ENCODE measurements at places on chromosomes 1 and 21.

DNA sequence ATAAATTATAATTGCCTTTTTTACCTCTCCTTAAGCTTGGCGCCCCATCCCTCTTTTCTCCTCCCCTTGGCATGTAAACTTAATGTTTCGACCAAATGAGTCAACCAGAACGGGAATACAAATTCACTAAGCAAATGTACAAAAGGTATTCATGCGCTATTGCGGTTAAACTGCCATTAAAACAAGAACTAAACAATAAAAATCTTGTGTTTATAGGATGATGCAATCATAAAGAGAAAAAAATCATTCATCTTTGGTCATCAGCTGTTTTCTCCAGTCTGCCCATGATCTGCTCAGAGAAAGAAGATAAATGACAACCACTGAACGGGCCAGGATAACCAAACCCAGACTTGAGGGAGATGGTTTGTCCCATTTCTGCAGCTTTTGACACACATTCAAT, 534.2 kb upstream of the PLXNA2 start:
- no peak for DNase-seq

DNA sequence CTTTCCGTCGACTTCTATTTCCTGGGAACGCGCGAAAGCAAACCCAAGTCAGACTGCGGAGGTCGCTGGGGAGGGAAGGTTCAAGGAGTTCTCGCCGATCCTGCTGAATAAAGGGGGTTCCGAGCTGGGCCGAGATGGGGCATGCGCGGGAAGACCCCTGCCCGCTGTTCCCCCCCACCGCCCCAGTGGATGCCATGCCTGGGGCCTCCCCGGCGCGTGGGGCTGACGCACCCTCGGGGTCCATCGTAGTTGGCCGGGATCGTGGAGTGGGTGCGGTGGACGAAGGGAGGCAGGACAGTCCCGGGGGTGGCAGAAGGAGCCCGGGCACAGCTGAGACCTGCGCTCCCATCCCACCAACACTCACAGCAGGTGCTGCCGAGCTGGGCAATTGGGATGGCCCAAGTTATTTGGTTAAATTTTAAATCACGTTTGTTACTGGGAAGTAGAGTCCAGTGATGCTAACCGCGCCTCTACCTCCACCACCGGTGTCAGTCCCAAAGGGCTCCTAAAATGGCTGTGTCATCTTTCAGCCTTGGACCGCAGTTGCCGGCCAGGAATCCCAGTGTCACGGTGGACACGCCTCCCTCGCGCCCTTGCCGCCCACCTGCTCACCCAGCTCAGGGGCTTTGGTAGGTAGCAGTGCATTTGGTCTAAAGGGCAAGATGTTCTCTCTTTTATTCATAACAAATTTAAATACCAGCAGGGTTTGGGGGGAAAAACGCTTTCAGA, 801 bp downstream of the MX1 start:
- peak; percentile 13 for DNase-seq

DNA sequence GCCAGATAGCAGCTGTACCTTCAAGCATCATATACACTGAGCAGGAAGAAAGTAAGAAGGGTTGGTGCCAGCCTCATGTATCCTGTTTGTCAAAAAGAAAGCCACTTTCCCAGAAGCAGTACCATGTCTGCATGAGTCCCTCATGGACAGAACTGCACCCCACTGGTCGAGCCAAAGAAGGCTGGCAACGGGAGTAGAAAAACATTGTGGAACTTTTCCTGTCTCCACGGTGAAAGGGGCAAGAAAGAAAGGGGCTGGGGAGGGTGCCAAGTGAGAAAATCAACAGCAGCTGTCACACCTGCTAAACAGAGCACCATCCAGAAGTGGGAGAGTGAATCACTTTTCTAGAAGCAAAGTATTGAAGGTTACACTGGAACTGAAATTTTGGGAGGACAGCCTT, 621.7 kb downstream of the LMO4 start:
- DNase-seq, result no peak

GRCh38 chr1:75233302-75233929, 99.2 kb downstream of the LHX8 start:
- no peak for DNase-seq

DNA sequence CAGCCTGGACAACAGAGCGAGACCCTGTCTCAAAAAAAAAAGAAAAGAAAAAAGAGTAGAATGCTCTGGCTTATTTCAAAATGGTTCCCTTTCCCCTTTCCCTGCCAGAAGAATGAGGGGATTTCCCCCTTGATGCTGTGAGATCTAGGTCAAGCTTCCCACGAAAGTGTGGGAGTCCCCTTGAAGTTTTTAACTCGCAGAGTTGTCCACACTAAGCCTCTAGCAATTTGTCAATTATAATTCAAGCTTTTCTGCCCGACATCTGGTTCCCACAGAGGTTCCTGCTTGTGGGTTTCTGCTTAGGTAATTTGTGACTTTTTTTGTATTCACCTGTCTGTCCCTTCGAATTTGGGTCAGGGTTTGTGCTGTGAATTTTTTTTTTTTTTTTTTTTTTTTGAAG, 62.8 kb downstream of the ZFYVE9 start:
- DNase-seq, result no peak

DNA sequence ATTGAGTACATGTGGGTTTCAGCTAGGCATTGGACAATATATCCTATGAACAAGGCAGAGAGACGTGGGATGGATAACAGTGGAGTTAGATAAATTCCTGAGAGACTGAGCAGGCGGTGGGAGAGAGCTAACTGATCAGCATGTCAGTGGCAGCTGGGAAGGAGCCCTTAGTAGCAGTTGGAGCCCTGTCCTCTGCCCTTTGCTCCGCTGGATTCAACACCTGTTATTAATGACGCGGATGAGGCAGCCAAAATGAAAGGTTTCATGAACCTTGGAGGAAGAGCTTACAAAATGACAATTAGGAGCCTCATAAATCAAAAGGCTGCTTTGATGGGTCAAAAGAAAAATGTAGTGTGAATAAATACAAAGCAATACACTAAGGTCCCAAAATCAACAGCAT, 16.1 kb downstream of the UBIAD1 start:
- no peak for DNase-seq

DNA sequence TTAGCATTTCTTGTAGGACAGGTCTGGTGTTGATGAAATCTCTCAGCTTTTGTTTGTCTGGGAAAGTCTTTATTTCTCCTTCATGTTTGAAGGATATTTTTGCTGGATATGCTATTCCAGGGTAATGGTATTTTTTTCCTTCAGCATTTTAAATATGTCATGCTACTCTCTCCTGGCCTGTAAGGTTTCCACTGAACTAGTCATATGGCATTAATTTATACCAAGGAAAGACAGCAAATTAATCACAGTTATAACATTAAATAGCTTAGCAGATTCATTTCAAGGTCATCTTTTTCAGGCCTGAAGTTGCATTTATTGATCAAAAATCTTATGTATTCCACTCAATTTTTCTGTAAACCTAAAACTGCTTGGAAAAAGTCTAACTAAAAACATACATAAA, 54.9 kb downstream of the AK5 start:
- DNase-seq, result no peak

DNA sequence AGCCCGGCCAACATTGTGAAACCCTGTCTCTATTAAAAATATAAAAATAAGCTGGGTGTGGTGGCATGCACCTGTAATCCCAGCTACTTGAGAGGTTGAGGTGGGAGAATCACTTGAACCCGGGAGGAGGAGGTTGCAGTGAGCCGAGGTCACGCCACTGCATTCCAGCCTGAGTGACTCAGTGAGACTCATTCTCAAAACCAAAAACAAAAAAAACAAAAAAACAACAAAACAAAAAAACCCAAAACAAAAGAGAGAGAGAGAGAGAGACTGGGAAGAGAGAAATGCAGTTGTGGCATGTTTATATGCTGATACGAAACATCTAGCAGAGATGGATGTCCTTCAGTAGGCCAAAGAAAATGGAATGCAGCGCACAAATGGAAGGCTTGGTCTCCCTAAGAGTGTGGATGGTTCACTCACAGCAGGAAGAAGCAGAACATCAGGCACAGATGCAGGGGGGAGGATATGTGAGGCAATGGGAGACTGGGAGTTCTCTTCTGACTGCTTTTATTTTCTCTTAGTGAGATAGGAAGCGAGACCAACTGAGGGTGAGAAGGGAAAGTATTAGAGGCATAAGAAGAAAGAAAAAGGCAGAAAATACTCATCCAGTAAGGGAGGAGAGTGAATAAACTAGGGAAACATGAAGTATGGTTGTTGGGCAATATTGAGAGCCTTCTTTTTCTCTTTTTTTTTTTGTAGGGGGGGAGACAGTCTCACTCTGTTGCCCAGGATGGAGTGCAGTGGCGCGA, 16.0 kb downstream of the THEM4 start:
- no peak for DNase-seq

DNA sequence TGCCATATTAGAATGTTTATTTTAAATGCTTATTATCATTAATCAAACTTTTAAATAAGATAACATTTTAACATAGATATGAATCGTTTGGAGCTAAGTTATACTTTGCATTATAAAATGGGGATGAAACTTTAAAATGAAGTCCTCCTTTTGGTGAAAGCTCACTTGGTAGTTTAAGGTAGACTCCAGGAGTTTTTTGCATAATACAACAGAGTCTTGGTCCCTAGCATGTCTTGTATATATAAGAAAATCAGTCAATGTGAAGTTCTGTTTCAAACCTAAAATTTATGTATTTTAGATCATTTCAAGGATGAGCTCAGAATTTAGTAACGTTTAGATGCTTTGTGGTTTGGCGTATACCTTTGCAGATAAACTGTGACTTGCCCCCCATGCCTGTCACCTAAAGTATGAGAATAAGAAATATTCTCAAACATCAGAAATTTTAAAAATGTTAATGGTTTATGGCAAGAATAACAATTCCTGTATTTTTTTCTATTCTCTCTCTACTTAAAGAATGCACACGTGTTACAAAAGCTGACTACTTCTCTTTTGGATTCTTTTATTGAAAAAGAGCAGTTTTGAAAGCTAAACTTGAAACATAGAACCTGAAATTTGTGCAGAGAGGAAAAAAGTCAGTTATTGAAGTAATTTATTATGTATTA, 3.8 kb downstream of the NFIA start:
- DNase-seq, result no peak

GRCh38 chr21:45112371-45112770, 38.0 kb downstream of the ADARB1 start:
- DNase-seq, result no peak

DNA sequence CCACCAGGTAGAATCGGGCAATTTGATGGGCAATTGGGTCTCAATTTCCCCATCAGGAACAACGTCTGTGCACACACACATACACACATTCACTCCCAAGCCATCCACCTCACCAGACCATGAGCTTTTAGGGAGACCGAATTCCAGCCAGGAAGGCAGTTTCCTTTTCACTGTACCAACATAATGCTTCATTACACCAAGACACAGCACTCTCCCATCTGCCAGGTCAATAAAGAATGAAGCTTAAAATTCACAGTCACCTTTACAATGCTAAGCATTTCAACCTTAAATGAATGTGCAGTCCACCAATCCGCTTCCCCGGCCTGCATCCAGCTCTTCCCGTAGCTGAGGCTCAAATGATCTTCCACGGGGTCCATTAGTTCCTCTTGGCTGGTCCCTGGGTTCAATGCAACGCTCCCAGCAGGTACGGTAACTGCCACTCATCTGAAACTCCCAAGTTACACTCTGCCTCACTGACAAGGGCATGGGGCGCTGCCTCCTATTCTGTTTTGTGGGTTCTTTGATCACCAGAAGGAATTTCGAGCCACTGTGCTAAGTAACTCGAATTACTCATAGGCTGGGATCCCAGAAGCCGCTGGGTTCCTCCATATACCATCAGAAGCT, 105.0 kb downstream of the SIM2 start:
- DNase-seq, result no peak

GRCh38 chr1:225418598-225418997, 9.2 kb downstream of the LBR start:
- no peak for DNase-seq

DNA sequence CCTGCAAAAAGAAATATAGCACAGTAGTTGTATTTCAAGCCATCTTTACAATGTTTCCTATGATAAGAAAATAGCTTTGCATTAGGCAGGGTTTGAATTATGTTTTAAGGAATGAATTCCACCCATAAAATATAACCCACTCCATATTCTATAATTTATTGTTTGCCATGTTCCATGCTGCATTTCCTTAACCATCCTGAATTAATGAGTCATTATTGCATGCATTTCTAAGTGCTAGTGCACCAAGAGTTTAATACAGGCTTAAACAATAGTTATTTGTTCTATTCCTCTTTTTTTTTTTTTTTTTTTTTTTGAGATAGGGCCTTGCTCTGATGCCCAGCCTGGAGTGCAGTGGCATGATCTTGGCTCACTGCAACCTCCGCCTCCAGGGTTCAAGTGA, 45.2 kb downstream of the MIGA1 start:
- no peak for DNase-seq

DNA sequence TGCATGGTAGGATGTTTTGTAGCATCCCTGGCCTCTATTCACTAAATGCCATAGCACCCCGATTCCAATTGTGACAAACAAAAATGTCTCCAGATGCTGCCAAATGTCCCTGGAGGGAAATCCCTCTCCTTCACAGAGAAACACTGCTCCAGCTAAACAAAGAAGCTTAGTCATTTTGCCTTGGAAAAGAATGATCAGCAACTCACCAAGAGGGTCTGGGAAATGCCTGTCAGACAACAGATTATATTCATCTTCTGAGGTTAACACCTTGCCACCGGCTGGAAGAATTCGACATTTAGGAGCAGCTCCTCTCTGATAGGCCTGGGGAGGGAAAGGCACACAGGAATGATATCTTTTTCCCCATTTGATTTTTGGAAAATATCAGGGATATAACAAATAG, 84.4 kb downstream of the NIBAN1 start:
- DNase-seq, result no peak

DNA sequence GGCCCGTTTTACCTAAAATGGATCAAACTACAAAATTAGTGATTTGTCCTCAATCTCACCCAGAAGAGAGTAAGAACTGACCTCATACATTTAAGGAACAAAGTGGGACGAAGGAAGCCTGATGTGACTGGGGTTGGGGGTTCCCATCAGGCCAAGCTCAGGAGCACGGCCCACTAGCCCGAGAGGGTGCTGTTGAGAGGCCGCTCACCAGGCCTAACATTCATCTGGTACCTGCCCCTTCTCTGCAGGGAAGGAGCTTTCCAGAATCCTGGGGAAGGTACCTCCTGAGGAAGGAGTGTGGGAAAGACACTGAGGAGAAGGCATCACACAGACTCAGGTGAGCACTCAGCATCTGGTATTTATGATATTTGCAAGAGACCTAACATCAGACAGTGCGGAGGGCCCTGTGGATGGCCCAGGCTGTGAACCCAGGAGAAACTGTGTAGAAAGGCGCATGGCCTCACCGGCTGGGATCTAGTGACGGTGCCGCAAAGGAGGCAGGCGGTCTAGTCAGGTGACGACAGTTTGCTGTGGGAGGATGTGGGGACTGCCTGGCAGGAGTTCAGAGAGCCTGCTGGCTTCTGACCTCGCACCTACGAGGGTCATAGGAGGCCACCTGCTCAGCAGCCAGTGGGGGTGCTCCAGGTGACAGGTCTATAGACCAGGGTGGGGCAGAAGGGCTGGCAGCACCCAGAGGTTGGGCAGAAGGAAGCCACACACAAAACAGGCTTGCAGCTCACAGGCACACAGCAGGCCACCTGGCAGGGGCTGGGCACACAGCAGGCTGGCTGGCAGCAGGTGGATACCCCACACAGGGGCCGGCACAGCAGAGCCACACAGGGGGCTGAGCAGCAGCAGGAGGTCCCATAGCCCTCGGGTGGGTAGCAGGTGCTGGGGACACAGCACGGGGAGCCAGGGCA, 543 bp downstream of the KRTAP12-4 start:
- no peak for DNase-seq
